ENCODE measurements at places on chromosomes 4 and X.

DNA sequence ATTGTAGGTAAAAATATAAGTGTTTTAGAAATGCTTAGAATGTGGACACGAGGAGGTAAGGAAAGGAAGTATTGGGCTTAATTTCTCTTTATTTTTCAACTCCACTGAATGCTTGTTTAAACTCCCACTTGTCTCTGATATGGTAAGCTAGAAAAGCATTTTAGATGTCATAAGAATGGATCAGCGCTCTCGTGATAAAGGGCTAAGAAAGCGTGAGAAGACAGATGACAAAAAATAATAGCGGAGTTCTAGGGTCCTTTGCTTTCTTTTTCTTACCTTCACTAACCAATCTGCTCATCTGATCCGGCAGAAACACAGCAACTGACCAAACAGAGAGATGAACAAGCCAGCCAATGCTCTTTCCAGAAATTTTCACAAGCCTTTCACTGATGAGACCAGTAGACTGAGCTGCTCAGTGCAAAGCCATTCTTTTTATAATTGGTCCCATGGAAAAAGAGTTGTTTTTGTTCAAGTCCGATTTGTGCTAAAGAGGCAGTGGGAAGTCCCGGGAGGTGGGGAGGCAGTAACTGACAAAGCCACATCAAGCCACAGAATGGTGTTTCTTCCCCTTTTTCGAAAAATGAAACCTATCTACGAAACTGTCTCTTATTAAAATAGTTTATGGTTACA lies at the start of gene TASL:
Gene TASL, minus strand, starts transcription at position 405 of the 630 bp plus-strand sequence. CDS start 17,411 bp downstream, outside the sequence.
- DNase-seq = no peak

GRCh38 chr4:184448141-184448540 lies 26.2 kb downstream of the IRF2 start:
- no peak for DNase-seq

DNA sequence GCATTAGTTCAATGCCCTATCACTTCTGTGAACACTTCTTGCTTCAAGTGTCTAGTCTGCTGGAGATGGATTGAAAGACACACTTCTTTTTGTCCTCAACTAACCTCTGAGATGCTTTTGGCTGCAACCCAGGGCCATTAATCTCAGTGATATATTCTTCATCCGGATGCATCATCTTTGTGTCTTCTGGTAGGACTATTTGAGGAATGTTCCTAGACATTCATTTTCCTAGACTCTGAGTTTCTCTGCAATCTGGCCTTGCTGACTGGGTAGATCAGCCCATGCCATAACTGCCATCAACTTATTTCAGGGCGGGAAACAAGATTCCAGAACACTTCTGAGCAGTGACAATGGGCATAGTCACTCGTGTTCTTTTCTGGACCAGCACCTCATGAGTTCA lies 329.4 kb downstream of the PDGFC start:
- peak; percentile 11 for DNase-seq

DNA sequence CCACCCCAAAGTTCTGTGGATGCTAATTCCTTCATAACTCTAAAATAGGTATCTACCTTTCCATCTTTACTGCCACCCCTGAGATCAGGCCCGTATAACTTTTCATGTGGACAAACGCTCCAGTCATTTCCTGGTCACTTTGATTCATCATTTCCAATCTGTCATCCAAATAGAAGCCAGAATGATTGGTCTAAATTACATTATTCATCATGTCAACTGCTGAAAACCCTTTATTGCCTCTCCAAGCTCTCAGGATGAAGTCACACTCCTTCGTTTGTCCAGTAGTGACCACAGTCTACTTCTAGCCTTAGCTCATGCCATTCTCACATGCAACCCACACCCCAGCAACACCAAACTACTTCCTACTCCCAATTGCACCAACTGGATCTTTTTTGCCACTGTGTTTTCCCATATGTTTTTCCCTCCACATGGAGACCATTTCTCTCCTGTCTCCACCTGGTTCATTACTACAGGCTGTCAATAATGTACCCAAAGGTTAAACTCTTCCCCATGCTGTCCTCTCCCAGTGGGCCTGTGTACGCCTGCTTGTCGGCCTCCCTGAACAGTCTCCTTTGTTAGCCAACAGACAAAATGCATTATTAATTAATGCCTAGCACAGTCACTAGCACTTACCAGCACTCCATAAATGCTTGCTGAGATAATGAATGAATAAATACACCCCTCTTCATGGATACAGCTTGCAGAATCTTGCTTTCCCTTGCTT lies 382.6 kb upstream of the NOCT start:
- DNase-seq = no peak

GRCh38 chrX:132094164-132094563 lies 33.7 kb downstream of the FRMD7 start:
- no peak for DNase-seq

- DNase-seq = no peak
Measured at GRCh38 chr4:43047058-43047457, 154.5 kb downstream of the GRXCR1 start.

DNA sequence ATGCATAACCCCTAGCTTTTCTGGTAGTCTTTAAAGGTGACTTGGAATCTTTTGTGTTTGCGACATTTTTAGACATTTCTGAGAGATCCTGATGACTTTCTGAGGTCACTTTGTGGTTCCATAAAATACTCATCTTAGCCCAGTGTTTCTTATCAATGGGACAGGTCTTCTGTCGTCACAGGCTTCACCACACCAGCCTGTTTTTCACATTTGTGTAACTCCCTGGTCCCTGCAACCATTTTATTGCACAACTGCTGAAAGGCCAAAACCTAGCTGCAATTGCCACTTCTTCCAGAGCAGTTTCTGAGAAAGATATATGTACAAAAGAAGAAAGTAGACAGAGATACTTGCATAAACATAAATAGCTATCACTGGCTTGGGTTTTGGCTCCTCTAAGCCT lies 120.9 kb downstream of the IL15 start:
- no peak for DNase-seq

- DNase-seq = peak; percentile 85
Measured at GRCh38 chr4:171880136-171880535, 66.9 kb downstream of the GALNTL6 start.

GRCh38 chrX:48974574-48974973 lies 2.9 kb upstream of the KCND1 start:
- DNase-seq = no peak

DNA sequence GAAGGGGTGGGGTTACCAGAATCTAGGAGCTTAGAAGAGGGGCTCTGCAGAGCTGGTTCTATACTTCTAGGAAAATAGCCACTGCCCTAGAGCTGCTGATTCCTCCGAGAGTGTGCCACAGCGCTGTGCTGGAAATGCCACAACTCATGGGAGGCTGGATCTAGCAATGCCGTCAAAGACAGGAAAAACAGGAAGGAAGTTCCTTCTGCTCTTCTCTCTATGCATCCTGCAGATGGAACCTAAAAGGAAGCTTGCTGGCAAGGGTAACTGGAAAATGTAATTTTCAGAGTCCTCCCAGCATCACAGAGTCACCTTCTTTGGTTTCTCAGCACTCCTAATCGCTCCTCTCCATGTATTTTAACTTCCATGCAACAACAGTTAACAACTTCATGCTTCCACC lies 121.2 kb upstream of the TLL1 start:
- DNase-seq = no peak

DNA sequence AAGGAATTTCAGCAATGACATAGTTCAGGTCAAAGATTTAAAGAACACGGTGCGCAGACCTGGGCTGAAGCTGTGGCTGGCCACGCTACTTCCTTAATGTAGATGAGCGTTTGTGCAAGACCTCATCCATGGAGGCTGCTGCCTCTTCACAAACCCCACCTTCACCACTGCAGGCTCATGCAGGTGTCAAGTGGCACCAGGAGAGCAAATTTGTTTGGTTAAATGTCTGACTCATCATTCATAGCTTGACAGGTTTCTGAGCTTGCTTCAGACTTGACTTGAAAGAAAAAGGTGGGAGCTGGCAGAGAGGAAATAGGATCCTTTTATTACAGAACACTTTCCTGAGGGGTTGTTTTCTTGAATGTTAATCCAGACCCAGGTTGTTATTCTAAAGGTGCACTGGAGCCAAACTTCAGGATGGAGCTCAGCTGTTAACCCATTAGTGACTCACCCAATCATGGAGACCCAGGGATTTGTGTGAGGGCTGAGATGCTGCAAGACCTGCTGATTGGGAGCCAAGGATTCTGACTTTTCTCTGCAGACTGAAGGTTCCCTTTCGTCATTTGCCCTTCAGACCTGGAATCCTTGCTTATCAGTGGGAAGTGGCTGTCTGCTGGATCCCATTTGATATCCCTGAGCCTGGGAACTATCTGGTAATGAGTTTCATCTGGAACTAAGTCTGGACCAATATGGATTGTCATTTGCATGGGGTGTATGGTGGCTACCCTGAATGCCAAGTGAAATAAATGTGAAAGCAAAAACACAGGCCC lies 315.3 kb downstream of the PTTG2 start:
- no peak for DNase-seq

DNA sequence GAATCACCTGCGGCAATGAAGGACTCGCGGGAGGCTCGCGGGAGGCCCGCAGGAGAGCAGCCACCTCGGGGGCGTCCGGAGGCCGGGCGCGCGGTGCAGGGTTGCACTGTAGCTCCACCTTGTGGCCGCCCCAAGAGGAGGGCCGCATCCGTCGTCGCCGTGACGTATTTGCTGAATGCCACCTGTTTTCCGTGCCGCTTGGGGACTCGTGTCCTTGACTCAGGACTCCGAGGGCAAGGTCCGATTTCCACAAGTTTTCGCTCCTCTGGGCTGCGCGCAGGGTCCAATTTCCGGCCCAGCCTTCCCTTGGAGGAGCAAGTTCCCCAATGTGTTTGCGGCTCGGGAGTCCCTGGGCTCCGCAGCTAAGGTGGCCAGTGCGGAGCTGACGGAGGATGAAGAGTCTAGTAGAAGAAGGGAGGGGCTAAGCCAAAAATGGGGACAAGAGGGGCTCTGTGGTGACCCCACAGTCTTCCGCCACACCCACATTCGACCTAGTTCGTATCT lies 10.7 kb upstream of the DLG3 start:
- DNase-seq = no peak

GRCh38 chrX:30627818-30628652 lies 25.2 kb upstream of the GK start:
- DNase-seq = peak; percentile 40

GRCh38 chrX:107738272-107738671 lies 37.3 kb downstream of the TSC22D3 start:
- no peak for DNase-seq

- DNase-seq = no peak
Measured at GRCh38 chr4:92235731-92236130, 68.0 kb upstream of the GRID2 start.

DNA sequence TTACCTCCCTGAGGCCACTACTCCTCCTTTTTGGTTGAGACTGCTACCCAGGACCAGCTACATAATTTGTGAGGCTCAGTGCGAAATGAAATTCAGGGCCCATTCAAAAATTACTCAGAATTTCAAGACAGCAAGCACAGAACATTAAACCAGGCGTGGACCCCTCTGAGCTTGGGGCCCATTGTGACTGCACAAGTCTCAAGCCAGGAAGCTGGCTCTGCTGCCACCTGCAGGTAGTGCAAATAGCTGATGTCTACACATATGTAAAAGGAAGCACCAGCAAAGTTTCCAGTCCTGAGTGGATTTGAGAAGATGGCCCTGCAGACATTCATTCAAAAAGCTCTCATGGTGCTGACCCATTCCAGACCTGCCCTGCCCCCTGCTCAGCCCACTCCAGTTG lies 213.4 kb upstream of the LNX1 start:
- peak; percentile 40 for DNase-seq
